ENCODE measurements at places on chromosomes 1 and 21.
A peak's percentile ranks its signal among the peaks of the same experiment; 100 is the strongest.

DNA sequence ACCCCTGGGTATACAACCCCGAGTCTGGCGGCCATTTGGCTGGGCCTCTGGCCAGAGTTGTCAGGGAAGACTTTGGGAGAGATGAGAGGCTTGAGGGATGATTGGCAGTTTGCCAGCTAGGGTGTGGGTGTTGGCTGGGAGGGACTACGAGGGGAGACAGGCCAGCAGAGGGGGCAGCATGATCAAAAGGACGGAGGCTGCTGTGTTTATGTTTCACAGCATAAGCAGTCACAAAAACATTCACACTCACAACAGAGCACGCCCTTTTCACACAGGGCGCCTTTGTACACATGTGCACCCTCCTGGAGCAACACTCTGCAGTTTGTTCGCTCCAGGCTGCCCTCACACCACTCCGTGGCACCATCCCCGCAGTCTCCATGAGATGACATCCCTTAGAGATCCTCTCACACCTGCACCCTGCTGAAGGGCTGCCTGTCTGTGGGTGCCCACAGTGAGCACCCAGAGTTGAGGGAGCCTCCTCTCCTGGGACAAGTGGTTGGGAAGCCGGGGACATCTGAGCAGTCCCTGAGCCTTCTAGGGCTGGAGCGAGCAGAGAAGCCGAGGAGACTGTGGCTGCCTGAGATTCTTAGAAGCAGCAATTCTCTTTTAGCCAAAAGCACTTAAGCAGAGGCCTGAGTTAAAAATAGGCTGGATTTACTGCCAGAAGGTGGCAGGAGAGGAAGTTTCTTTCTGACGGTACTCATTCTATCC is 15.4 kb downstream of the EFNA3 start:
- no peak for DNase-seq

- DNase-seq, result no peak
Measured at GRCh38 chr1:9573723-9574122, 15.0 kb upstream of the TMEM201 start.

DNA sequence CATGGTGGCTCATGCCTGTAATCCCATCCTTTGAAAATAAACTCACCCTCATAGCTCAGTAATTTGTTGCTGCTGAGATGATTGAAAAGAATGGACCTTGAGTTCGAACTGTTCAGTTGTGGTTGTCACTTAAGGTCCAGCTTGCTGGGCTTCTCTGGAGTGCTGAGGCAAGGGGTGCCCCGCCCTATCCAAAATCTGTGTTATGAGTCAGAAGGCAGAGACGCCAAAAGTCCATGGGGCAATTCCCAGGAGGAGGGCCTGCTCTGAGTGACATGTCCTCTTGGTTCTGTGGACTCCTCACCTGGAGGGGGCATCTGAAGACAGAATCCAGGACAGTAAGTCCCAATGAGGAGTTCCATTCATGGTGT is 64.8 kb downstream of the MYOM3 start:
- DNase-seq, result peak; percentile 19

DNA sequence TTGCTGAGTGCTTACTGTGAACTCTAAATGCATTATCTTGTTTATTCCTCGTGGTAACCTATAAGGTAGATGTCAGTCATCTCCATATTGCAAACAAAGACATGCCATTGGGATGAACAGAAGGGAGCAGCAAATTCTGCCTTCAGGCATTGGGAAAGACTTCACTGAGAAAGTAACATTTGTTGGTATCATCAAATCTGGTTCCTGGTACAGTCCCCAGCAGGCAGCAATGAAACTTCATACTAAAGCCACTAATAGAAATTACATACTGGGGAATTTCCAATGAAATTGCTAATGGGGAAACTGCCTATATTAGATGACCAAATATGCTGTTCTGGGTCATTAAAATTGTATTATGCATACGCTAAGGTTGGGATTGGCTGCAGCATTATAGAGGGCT is 47.3 kb upstream of the ST6GALNAC5 start:
- DNase-seq, result no peak

- DNase-seq, result no peak
Measured at GRCh38 chr1:201825245-201825644, 3.7 kb upstream of the IPO9 start.

DNA sequence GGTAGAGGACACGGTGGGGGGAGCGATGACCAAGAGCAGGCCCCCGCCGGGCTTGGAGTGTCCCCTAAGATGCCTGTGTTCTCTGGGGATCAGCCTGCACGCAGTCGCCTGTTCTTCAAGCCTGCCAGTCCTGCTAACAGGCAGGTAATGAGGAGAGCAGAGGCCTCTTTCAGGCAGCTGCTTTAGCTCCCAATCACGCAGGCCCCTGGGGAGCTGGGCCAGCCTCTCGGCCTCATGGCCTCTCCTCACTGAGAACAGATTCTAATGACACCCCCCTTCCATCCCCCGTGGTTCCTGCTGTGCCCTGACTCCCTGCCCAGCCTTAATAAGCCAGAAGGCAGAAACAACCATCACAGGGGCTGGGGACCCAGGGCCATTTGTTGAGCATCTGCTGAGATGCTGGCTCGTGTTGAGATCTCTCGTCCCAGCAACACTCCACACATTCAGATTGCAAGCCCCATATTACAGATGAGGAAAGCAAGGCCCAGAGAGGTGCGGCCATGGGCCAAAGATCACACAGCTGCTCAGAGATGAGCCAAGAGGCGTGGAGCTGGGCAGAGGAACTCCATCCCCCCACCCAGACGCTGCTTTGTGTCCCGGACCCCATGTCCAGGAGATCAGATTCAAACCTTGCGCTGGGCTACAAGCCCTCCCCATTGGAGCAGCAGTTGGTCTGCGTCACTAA is 71.6 kb upstream of the CASZ1 start:
- DNase-seq, result no peak

GRCh38 chr21:15065392-15066122 is 757 bp upstream of the NRIP1 start:
- DNase-seq, result peak; percentile 45

GRCh38 chr1:244161236-244161510 is 110.1 kb downstream of the ZBTB18 start:
- no peak for DNase-seq

GRCh38 chr1:114150016-114150415 is 3.7 kb downstream of the SYT6 start:
- DNase-seq, result no peak

DNA sequence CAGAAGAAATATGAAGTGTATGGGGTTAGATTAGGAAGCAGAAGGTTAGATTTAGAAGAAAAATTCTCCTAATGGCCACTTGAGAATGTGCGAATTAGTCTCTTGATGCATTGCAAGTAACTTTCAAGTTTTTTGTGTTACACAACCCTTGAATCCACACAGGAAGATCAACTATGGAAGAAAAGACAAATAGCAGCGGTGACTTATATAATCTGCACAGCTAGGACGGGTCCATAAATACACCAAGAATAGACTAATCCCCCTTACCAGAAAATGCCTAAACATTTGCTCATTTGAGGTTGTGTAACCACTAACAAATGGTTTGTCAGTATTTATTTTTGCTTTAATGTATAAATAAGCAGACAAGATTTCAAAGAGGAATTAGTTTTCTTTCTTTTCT is 182.6 kb downstream of the TGFB2 start:
- DNase-seq, result no peak

GRCh38 chr1:90562892-90563291 is 154.2 kb downstream of the BARHL2 start:
- DNase-seq, result no peak

DNA sequence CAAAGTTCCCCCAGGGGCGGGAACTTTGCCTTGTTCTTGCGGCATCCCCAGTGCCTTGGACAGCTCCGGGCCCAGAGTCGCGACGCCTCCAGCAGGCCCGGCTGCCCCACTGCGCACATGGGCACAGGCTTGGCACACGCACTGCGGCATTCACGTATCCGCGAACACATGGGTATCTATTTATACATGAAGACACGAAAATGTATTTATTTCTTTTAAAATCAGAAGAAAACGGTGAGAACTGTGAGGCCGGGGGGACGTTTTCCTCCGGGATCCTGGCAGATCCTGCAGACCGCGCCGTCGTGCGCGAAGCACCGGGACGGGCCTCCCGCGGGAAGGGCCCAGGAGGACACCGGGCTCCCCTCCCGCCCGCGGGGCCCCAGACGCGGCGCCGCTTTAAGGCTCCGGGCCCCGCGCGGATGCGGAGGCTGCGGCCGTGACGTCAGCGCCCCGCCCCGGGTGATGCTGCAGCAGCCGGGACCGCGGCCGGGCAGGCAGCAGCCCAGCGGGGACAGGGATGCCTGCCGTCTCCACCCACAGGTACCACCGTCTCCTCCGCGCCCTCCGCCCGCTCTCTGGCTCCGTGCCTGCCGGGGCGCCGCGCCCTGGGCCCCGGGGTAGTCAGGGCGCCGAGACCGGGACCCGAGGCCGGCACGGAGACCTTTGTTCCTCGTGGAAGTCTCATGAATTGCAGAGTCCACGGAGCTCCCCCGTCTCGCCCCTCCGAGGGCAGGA is at the start of gene SLC45A1:
Gene SLC45A1 (plus strand): TSS at position 468 of the 735 bp plus-strand sequence. CDS start 6,216 bp downstream, outside the sequence.
- no peak for DNase-seq

DNA sequence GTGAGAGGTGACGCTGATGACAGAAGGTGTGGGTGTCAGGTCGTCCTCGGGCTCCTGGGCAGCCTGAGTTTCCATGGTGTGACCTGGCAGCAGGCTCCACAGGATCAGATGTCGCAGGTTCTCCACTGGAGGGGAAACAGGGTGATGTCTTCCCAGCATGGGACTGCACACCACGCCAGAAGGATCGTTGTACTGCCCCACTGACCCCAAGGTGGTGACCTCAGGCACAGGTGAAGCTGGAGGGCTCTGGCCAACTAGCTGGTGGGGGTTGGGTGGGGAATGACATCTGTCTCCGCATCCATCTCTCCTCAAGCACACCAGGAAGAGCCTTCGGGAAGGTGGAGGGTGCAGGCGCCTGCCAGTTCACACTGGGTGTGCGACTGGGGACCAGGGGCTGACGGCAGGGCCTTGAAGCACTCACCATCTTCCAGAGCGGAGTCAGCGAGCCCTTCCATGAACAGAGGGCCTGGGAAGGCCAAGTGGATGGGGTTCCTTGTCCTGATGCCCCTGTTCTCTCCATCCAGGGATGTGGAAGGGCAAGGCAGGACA is 19.4 kb downstream of the LRRC71 start:
- no peak for DNase-seq

DNA sequence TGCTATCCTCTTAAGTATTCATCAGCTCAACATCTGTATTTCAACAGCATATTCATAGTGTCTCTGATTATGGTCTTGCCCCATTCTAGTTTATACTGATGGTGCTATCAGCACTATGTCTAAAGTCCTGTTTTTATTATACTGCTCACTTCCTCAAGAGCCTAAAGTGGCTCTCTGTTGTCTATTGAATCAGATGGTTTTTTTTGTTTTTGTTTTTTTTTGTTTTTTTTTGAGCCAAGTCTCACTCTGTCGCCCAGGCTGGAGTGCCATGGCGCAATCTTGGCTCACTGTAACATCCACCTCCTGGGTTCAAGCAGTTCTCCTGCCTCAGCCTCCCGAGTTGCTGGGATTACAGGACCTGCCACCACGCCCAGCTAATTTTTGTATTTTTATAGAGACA is 6.1 kb downstream of the STX12 start:
- no peak for DNase-seq

GRCh38 chr1:51268634-51269033 is 32.6 kb downstream of the RNF11 start:
- DNase-seq, result no peak

DNA sequence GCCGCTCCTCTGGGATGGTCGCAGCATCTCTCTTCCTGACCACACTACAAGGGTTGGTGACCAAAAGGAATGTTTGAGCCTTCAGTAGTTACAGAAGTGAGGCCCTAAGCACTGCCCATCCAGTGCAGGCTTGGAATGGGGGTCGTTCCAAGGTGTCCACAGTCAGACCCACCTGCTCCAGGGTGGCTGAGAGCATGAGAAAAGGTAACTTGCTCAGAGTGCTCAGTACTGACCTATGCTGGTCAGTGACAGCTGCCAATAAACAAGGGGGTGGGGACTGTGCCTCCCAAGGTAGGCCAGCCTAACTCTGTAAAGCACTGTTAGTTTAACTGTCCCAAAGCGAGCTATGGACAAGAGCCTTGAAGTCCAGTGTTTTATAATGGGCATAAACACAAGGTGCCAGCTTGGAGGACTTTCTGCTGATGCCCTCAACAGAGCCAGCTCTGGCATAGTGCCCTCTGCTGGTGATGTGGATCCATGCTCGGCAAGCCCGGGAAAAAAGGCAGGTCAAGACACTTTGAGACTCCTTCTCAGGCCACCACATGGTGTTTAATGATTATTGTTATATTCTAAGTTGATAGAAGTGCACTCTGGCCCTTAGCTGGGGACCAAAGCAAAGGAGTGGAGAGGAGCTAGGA is 78.1 kb upstream of the DNAH14 start:
- no peak for DNase-seq

DNA sequence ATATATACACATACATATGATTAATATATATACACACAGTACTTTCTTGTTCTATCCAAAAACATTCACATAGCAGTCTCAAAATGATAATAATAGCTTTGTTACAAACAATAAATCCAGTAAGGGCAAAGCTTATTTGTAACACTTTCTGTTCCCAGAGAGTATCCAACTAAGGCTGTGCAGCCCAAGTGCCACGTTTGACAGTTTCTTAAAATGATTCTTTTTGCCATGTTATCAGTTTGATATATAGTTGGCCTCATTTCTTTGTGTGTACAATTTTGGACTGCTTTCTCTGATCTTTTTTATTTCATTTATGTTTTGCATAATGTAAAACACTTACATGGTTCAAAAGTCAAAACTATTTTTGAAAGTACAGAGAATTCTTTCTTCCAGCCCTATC is 11.8 kb downstream of the KCNE1 start:
- no peak for DNase-seq

DNA sequence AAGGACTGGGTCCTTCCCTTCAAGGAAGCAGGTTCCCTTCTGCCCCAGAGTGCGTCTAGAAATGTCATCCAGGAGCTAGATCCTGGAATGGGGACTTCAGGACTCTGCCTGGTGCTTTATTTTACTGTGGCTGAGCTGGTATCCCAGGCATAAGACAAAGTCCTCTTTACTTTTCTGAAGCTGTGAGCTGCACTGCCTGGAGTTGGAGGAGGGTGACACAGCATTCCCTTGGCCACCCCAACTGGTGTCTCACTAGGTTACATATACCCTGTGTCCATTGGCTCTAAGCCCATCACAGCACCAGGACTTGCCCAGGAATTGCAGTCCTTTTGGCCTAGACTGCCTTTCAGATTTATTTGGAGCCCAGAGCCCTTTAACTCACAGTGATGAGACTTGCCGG is 41.8 kb upstream of the CD55 start:
- no peak for DNase-seq

- DNase-seq, result no peak
Measured at GRCh38 chr1:41917835-41918449, 780 bp downstream of the HIVEP3 start.

GRCh38 chr1:228778466-228778865 is 43.2 kb downstream of the RHOU start:
- no peak for DNase-seq

GRCh38 chr21:34112316-34113033 is 39.1 kb downstream of the MRPS6 start:
- no peak for DNase-seq

GRCh38 chr21:20270365-20271055 is 727.7 kb upstream of the NCAM2 start:
- DNase-seq, result no peak

Measured in BJ (cell line).